ENCODE measurements at places on chromosomes 7 and 10. TPM values are rescaled to one million over a fixed set of nuclear protein-coding genes. Genes with fewer than 3 reads are reported as not detected.

The CCDC172 gene
- not detected for polyA plus RNA-seq

The TNS3 gene
- polyA plus RNA-seq, result 10.7 TPM

The LRMDA gene
- not detected for polyA plus RNA-seq

The ZSWIM8 gene
- 147 TPM for polyA plus RNA-seq

The LRRC61 gene
- polyA plus RNA-seq, result 5.3 TPM

The PON3 gene
- not detected for polyA plus RNA-seq

The OR2A1 gene
- 0.31 TPM for polyA plus RNA-seq

The GJC3 gene
- polyA plus RNA-seq, result not detected

The NKX2-3 gene
- polyA plus RNA-seq, result not detected

The OR2A12 gene
- not detected for polyA plus RNA-seq

The TCAF2 gene
- 4.6 TPM for polyA plus RNA-seq

The PRKCQ gene
- 0.85 TPM for polyA plus RNA-seq

The KCND2 gene
- not detected for polyA plus RNA-seq

The PNLIPRP3 gene
- not detected for polyA plus RNA-seq

The TFPI2 gene
- 0.17 TPM for polyA plus RNA-seq

The CCDC146 gene
- polyA plus RNA-seq, result 5.9 TPM

The RNF148 gene
- not detected for polyA plus RNA-seq

The FAM180A gene
- not detected for polyA plus RNA-seq

The PNLIPRP2 gene
- polyA plus RNA-seq, result not detected

The AS3MT gene
- 0.25 TPM for polyA plus RNA-seq

Measured in B cell (primary cell).